Stimulated activated CD4-positive, alpha-beta T cell treated with anti-CD3 and anti-CD28 coated beads, Interleukin-15, amount 100 ng/mL, for 1 hour (primary cell): ENCODE measurements at places on chromosomes 13 and 19.

DNA sequence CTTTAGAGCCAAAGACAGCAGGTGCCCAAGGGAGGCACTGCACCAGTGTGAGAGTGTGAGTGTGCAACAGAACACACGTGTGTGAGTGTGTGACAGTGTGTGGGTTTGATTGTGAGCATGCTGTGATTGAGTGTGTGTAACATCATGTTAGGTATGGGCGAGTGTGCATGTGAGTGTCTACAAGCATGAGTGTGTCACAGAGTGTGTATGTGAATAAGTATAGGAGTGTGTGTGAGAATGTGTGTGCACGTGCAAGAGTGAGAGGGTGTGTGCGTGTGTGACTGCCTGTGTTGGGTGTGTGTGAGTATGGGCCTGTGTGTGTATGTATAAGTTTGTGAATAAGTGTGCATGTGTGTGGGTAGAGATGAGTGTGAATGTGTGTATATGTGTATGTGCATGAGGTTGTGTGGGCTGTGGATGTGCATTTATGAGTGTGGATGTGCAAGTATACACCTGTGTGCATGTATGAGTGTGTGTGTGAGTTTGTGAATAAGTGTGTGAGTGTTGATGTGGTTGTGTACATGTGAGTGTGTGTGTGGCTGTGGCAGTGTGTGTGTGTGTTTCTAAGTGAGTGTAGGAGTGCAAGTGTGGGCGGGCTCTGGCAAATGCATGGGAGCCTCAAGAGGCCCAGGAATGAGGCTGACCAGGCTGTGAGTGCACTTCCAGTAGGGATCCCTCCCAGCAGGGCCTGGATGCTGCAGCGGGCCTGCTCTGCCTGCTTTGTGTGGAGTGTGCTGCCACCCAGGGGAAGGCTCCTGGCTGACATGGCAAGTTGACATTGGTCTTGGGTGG is 198.4 kb downstream of the COL4A1 start:
- DNase-seq = no peak

DNA sequence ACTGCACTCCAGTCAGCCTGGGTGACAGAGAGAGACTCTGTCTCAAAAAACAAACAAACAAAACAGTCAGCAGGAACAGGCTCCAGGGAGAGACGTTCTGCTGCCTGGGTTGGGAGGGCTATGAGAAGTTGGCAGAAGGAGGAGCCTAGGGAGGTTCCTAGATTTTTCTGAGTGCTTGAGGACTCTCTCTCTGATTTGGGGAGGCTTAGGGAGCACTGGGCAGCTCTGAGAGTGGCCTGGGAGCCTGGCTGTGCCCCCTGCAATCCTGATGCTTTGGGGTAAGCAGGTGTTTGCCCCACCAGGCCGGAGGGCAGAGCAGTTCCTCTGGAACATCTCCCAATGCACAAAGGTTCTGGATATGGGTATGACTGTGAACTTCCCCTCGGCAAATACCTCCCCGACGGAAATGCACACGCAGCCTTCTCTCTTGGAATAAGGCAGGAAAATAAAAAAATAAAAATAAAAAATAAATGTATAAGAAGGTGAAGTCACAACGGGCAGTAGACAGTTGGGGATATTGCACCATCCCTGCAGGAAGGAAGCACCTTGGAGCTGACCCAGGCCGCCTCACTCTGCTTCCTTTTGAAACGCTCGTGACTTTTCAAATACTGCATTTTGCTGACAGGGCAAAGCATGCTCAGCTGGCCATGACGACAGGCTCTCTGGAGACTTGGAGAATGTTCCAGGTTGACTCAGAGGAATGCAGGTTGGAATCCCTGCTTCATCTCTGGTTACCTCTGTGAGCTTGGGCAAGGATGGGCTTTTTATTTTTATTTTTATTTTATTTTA is 26.5 kb upstream of the HOMER3 start:
- no peak for DNase-seq

DNA sequence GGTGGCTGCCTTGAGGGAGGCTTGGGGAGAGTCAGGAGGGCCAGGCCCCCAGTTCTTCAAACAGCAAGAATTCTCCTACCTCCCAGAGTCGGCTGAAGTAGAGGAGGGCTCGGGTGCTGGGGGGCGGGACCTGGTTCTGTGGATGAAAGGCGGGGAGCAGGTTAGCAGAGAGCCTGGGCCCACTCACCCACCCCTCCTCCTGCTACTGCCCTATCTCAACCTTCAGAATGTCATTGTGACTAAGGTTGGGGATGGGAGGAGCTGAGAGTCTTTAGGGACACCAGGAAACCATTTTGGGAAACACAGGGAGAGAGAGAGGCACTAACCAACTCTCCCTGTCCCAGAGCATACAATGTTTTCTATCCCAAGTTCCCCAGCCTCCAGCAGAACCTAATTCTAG is 10.7 kb downstream of the DMKN start:
- DNase-seq = no peak

DNA sequence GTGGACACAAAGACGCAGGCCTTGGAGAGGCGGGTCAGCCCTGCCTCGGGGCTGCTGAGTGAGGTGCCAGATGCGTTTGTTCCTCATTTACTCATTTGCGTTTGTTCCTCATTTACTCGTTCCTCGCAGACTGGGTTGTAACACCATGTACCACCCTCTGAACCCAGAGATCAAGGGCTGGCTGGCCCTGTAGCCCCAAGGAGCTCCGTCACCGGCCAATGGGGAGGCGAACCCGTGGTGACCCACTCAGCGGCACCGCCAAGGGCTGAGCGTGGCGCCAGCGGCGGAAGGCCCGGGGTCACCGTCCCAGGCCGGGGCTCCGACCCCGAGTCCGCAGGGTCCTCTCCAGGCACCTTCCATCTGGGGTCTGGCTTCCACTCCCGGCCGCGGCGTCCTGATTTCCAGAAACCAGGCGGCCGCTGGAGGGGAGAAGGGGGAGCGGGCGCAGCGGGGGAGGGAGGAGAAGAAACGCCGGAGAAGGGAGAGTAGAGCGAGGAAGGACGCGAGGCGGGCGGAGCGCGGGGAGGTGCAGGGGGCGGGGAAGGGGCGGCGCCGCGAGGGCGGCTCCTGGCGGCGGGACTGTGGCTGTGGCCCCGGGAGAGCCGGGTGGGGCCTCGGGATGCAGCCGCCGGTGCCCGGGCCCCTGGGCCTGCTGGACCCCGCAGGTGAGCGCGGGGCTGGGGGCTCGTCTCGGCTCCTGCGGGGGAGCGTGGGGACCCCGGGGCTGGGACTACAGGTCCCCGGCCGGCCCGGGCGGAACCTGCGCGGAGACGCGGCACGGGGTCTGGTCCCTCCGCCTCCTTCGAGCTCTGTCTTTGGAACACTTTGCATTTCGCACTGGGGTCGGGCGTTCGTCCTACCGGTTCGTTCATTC is at the start of gene TMEM255B:
Gene TMEM255B (plus strand): TSS at position 576 of the 874 bp plus-strand sequence. CDS start 44 bp downstream, at position 620.
- DNase-seq = peak; percentile 71

DNA sequence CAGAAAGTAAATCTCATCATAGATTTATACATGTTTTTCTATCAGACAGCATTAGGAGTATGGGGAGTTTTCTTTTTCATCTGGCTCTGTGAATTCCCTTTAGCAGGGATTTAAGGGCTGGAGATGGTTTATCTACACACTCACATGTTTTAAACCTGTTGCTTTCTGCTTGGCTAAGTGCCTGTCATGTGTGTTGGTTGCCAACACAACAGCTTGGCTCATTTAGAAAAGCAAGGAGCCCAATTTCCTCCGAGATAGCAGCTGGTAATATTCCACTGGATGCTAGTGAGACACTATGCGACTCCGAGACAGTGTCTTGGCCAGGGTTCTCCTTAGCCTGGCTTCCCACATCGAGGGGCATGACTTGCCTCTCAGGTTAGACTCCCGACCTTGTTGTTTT is 83.3 kb downstream of the KLF5 start:
- DNase-seq = no peak

- no peak for DNase-seq
These were observed 495 bp downstream of the KCNA7 start for GRCh38 chr19:49071860-49072547.

GRCh38 chr13:38321654-38322053 is 28.0 kb upstream of the UFM1 start:
- no peak for DNase-seq

DNA sequence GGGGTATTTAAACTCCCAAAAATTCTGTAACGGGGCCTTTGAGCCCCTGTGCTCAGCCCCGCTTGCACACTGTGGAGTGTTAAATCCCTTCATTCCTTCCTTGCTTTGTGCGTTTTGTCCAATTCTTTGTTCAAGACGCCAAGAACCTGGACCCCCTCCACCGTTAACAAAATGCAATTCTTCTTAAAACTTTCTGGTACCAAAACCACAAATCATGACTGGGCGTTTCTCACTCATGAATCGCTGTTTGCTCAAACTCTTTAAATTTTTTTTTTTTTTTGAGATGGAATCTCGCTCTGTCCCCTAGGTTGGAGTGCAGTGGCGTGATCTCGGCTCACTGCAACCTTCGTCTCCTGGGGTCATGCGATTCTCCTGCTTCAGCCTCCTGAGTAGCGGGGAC is 881 bp downstream of the ZNF20 start:
- DNase-seq = no peak

- DNase-seq = no peak
These were observed 8.2 kb downstream of the ZNF439 start for GRCh38 chr19:11856596-11857250.

DNA sequence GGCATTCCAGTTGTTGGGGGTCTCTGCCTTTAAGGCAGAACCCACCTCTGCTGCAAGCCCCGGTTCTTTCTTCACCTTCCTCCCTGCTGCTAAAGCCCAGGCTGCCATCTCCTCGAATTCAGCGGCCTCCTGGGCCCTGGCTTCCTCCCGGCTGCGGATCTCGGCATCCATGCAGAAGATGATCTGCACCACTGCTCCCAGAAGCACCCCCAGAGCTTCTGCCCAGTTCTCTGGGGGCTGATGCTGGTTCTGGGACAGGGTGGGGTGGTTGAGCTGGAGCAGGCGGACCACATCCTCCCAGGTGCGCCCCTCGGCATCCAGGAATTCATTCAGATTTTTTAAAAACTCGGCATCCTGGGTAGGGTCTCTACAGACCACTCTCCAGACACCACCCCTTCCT is 987 bp downstream of the PNMA8A start:
- DNase-seq = no peak

- DNase-seq = no peak
These were observed 99.0 kb upstream of the MCF2L start for GRCh38 chr13:112870051-112870331.

DNA sequence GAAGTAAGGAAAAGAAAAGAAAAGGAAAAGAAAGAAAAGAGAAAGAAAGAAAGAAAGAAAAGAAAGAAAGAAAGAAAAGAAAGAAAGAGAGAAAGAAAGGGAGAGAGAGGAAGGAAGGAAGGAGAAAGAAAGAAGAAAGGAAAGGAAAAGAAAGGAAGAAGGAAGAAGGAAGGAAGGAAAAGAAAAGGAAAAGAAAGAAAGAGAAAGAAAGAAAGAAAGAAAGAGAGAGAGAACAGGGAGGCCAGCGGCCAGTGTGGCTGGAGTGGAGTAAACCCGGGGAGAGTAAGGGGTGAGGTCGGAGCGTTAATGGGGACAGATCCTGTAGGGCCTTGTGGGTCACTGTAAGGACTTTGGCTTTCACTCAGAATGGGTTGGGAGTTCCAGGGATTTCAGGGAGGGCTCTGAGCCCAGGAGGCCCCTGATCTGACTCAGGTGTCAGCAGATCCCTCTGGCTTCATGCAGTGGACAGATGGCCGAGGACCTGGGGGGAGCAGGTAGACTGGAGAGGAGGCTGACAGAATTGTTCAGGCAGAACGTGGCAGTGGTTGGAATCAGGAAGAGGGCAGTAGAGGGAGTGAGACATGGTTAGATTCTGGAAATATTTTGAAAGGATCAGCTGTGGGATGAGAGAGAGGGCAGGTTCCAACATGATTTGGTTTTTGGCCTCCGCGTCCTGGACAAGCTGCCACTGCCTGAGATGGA is 19.8 kb upstream of the FXYD3 start:
- no peak for DNase-seq

DNA sequence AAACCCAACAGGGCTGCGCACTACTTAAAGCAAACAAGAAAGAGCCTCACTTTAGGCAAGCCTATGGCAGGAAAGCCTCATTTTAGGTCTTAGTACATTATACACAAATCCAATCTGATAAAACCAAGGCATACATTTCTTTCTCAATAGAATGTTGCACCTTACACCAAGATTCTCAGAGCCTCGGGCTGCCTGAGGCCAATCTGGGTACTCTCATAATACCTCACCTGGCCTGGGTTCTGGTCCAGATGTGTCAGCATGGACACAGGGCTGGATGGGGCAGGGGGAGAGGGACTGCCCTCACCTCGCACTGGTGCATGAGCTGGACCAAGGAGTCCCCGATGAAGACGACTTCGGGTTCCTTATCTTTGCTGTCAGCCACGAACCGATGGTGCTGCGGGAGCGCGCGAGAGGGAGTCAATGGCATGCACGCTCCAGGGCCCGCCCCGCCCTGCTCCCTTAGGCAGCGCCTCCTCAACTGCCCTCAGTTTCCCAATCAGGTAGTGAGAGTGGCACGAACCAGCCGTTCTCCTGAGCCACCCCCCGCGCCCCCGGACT is at the start of gene PRR19:
Gene PRR19 (plus strand): TSS at position 487 of the 558 bp plus-strand sequence. CDS start 7,453 bp downstream, outside the sequence.
- DNase-seq = no peak

- no peak for DNase-seq
These were observed 94.3 kb downstream of the INSR start for GRCh38 chr19:7199613-7200533.

DNA sequence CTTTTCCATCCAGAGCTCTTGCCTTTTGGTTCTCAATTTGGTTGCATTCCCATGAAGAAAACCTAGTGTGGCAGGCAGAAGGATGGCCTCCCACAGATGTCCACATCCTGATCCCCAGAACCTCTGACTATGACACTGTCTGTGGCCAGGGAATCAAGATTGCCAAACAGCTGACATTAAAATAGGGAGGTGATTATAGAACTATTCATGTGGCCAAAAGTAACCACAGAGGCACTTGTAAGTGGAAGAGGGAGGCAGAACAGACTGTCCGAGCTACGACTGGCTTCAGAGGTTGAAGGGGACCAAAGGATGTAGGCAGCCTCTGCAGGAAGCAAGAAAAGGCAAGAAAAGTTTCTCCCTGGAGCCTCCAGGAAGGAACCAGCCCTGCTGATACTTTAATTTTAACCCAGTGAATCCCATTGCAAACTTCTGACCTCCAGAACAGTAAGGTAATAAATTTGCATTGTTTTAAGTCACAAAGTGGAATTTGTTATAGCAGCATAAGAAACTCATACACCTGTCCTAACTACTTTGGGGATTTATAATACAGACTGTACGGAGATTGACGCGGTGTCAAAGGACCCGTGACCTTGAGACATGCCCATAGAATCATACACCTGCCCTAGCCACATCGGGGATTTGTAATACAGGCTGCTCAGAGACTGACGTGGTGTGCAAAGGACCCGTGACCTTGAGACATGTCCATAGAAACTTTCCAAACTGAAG is 106.5 kb downstream of the ATP11A start:
- no peak for DNase-seq

DNA sequence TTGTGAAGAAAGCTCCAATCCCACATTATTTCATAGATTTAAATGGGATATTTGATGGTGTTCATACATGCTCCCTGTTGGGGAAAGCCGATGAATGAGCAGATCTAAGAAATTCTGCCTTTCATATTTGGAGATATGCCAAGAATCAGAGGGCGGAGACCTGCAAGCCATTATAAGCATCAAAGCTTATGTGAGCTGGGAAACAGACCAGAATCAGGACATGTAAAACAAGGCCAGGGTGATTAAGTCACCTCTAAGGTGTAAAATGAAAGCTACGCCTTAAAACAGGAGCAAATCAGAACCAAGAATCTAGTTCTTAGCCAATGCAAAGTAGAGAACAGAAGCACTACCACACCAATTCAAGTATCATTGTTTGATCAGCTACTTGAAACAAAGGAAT is 392.4 kb downstream of the DCT start:
- no peak for DNase-seq
